HT1080 (cell line): ENCODE measurements at places on chromosomes 5 and 9.

DNA sequence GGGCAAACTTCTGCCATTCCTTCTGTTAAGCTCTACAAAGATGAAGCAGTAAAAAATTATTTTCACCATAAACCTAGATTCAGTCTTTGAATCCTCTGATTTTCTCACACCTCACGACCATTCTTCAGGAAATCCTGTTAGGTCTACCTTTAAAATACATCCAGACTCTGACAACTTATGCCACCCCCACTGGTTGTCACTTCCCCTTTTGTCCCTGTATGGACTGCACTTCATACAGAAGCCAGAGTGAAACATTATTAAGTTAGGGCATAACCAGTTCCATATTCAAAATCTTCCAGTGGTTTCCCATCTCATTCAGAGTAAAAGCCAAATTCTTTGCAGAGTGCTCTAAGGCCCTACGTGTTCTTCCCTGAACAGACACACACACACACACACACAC, 499.8 kb downstream of the RASEF start:
- DNase-seq = no peak

GRCh38 chr9:83313781-83314180, 224.4 kb downstream of the FRMD3 start:
- no peak for DNase-seq

DNA sequence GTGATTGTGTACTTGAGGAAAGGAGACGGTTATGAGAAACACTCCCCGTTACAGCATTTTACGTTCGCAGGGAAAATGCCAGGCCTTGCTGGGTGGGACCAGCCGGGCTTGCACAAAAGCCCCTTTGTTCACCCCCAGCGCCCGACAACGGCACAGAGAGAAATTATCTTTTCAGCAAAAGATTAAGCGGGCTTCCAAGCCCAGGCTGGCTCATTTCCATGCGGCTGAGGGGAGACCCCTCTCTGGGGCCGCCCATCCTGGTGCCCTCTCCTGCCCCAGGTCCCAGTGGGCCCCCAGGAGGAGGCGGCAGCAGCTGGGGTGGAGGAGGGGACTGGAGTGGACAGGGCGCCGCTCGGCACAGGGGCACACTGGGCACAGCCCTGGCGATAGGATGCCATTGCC, 50.8 kb upstream of the NOTCH1 start:
- no peak for DNase-seq

DNA sequence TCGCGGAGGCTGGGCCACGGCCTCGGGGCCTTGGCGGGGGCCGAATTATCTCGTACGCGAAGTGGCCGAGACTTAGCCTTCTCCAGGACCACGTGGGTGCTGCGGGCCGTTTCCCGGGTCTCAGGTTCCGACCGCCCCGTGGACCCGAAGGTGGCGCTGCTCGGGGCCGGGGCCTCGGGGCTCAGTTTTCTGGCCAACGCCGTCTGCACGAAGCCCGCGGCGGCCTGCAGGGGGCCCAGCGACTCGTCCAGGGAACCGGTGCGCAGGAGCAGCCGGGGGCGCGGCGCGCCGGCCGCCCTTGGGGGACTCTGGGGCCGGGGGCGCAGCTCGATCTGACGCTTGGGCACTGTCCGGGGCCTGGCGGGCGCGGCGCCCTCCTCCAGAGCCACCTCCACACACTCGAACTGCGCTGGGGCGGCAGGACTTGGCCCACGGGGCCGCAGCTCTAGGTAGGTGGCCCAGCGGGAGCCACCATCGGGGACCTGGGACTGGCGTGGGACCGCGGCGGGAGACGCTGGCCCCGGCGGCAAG, 716 bp downstream of the PROB1 start:
- DNase-seq = no peak

DNA sequence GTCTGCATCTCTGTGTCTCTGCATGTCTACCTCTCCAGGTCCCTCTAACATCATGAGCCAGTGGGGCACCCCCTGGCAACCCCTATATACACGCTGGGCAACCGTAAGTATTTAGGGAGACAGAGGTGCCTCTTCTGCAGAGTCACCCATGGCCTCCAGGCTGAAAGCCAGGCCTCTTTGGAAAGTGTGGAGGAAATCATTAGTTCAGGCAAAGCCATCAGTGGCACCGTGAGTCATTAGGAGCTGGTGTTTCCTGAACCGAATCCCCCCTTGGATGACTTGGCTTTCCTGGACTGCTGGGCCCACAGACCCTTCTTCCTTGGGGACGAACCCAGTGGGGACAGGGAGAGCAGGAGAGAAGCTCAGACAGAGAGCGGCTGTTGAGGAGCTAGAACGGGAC, 174.8 kb downstream of the OLFM1 start:
- no peak for DNase-seq

GRCh38 chr5:111948092-111948841, 191.3 kb upstream of the NREP start:
- DNase-seq = peak; percentile 87

DNA sequence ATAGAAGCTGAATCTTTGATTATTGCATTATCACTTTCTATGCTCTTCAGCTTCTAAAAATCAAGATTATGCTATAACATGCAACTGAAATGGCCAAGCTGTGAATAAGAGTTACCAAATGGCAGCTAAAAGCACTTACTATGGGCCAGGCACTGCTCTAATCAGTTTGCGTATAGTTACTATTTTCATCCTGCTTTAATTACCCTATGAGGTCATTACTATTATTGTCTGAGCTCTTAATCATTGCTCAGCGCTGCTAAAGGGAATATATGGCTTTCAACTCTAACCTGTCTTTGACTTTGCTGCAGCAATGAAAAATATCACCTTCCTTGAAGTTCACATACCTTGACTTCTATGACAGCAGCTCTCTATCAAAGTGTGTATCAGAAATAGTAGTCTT, 210.8 kb downstream of the TRPM3 start:
- DNase-seq = no peak

DNA sequence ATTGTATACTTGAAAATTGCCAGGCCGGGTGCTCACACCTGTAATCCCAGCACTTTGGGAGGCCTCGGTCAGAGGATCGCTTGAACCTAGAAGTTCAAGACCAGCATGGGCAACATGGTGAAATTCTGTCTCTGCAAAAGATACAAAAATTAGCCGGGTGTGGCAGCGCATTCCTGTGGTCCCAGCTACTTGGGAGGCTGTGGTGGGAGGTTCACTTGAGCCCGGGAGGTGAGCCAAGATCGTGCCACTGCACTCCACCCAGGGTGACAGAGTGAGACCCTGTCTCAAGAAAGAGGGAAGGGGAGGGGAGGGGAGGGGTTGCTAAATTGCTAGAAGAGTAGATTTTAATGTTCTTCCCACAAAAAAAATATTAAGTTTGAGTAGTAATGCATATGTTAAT, 53.2 kb downstream of the FNBP1 start:
- DNase-seq = peak; percentile 59

DNA sequence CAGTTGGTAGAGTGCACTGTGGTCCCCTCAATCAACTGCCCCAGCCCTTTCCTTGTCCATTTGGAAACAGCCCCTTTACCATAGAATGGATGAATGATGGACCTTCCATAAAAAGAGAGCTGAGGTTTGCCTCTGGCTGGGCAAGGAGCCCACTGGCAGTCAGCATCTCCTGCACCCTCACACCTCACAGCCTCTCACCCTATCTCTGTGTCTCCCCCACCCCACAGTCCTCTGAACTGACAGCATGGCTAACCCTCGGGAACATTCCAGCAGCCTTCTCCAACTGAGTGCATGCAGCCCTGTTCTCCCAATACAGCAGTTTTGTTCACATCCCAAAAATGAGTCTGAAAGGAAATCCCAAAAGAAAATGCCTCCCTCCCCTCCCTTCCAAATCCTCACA, 51.7 kb downstream of the RETREG1 start:
- no peak for DNase-seq

DNA sequence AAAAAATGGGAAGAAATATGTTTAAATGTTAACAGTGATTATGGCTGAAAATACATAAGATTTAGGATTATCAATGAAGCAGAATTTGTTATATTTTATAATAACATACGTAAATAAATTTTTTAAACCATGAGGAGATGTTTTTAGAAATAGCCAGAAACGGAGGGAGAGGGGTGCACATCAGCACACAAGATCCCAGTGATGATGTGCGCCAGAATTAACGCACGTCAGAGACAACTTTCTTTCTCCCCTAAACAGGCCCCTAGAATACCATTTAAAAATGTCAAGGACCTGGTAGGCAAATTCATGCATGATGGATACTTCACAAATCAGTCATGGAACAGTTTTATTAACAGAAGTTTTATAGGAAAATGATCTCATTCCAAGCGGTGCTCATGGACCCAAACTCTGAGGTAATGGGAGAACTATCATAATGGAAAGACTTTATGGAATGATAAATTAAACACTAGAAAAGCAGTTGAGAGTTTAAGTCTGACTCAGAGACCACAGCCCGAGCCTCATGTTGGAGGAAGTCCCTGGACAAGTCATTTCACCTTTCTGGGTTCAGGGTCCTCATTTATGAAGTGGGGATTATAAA, 258.9 kb upstream of the GAS1 start:
- peak; percentile 56 for DNase-seq

GRCh38 chr5:7668627-7669026, 182.3 kb downstream of the CFAP90 start:
- DNase-seq = no peak

DNA sequence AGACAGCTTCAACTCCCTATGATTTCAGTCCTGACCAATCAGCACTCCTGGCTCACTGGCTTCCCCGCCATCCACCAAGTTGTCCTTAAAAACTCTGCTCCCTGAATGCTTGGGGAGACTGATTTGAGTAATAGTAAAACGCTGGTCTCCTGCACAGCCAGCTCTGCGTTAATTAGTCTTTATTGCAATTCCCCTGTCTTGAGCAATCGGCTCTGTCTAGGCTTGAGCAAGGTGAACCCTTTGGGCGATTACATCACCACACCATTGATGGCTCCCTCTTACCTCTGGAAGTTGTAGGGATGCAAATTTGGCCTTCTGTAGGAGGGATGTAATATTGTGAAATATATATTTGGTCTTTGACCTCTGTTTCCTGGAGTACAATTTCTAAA, 2.9 kb upstream of the SLC23A1 start:
- no peak for DNase-seq

- DNase-seq = no peak
These were observed 10.1 kb upstream of the THG1L start for GRCh38 chr5:157721159-157721558.

GRCh38 chr5:76372323-76373054, 30.6 kb upstream of the IQGAP2 start:
- peak; percentile 96 for DNase-seq

DNA sequence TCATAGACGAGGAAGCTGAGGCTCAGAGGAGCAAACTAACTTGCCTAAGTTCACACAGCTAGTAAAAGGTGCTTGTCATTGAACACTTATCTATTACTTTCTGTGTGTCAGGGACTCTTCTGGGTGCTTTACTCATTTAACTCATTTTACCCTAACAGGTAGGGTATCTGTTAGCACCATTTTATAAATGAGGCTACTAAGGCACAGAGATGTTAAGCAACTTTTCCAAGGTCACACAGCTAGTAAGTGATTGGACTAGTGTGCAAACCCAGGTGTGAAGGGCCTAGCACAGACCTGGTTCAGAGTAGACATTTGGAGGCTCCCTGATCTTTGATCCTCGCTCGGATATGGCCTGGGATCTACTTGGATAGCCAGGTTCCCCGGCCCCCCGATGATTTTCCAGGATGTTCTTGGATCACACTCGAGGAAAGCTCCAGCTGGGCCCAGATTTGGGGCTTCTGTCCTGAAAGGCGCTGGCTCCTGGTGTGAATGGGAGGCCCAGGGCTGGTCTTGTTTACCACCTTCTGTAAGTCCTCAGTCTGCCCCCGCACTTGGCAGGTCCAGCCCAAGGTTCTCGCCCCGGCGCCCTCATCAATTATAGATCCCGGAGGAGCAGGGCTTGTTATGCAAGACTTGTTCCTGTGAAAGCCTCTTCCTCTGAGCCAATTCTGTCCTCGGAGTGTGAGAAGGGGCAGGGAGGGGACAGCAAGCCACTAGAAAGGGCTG, 37.5 kb downstream of the GSN start:
- DNase-seq = no peak

GRCh38 chr9:2623288-2624050, 1.9 kb downstream of the VLDLR start:
- no peak for DNase-seq

GRCh38 chr9:87011551-87011950, 64.2 kb upstream of the GAS1 start:
- no peak for DNase-seq

DNA sequence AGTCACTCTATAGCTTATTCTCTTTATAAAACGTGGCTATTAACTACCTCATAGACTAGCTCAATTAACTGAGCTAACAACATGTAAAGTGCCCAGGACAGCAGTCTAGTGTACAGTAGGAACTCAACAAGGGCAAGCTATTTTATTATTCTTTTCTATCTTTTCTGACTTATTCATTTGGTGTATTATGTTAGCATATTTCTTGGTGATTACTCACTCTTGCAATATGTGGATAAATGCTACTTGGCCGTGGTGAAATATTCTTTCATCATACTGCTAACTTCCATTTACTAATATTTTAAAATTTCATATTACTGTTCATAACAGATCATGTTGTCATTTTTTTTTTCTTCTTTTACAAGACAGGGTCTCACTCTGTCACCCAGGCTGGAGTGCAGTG, 4.9 kb downstream of the SLC25A51 start:
- no peak for DNase-seq

GRCh38 chr9:5446451-5447236, 3.7 kb upstream of the CD274 start:
- peak; percentile 78 for DNase-seq
